ENCODE measurements at places on chromosomes 4 and X.

DNA sequence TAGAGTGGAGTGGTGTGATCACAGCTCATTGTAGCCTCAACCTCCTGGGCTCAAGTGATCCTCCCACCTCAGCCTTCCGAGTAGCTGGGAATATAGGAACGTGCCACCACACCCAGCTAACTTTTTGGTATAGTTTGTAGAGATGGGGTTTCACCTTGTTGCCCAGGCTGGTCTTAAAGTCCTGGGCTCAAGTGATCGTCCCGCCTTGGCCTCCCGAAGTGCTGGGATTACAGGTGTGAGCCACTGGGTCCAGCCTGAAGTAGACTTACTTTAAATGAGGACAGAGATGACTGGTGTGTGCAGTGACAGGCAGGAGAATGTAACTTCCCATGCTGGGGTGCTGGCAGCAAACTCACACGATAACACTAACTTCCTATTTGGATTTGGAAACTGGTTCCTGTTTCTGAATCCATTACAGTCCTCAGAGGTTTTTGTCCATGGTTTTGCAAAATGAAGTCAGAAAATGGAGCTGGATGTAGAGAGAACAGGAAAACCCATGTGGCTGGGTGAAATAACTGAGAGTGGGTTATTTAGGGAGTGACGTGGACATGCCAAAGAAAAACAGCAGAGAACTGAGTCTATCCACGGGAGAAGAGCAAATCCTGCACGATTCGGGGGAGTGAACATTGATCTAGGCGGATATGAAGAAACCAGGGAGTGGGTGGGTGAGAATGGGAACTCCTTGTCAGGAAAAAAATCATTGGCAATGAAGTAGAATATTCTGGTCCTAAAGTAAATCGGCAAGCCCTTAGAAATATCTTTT, 95.6 kb downstream of the GATB start:
- no peak for DNase-seq

DNA sequence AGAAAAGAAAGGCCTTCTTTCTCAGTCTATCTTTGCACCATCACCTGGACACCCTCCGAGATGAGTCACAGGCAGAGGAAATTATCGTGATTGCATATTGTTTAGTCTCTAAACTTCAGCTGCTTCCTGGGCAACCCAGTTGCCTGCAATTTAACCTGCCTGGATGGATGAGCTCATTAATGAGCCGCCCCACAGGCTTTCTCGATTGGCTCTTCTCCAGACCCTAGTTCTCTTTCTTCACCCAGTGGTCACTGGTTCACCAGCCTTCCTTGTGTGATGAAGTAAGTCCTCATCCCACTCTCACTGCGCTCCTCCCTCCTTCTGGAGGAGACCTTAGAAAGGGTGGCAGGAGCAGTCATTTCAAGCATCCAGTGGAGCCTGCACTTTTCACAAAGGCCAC, 94.4 kb downstream of the SOWAHB start:
- peak; percentile 98 for DNase-seq

- DNase-seq, result no peak
Observed at GRCh38 chr4:80900908-80901307, 129.6 kb upstream of the BMP3 start.

GRCh38 chr4:176636292-176636691, 156.4 kb downstream of the VEGFC start:
- no peak for DNase-seq
